Endothelial cell (in vitro differentiated cells): ENCODE measurements at places on chromosomes 2 and 18.

DNA sequence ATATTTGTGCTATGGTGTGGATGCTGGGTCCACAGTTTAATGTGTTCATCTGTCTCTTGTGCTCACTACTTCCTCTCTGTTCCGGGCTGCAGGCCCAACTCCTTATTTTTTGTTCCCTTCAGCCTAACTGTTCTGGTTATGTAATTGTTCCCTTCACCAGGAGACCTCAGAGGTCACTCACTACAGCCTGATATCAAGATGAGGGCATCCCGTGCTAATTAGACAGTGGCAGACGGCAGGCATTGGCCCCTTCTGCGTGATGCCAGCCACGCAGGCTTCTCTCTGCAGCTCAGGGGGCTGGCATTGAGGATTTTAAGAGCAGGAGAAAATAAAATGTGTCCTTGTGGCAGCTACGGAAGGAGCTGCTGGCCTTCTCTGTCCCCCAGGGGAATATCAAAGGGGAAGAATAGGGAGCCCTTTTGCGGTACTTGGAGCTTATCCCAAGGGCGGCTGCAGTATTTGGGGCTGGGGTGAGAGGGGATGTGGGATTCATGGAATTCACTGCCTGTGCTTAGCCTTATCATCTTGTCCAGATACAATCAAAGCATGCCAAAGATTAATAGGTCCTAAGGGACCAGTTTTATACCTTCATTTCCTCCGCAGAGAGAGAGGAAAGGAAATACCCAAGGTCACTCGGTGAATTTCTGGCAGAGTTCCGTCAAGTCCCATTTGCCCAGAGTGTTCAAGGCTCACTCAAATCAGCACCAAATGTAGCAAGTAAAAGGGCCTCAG, 53.3 kb upstream of the TRIB2 start:
- no peak overlapping the region for H3K27ac ChIP-seq
- no peak overlapping the region for H3K4me3 ChIP-seq
- H3K36me3 ChIP-seq = no peaks in the 10 kb centered on the region
- H3K4me1 ChIP-seq = peaks cover 4% of the 10 kb centered on the region

- H3K27me3 ChIP-seq = no peaks in the 10 kb centered on the region
- no peak overlapping the region for H3K4me3 ChIP-seq
- H3K4me1 ChIP-seq = no peaks in the 10 kb centered on the region
Observed at GRCh38 chr2:209236377-209236776, 187.5 kb upstream of the MAP2 start.

- no peaks in the 10 kb centered on the region for H3K4me1 ChIP-seq
- no peak overlapping the region for H3K27ac ChIP-seq
- no peaks in the 10 kb centered on the region for H3K27me3 ChIP-seq
- H3K4me3 ChIP-seq = no peak overlapping the region
- DNase-seq = no peak
- H3K36me3 ChIP-seq = no peaks in the 10 kb centered on the region
Observed at GRCh38 chr18:33536904-33537303, 41.1 kb upstream of the ASXL3 start.

GRCh38 chr2:175935289-175936181, 66.5 kb downstream of the LNPK start:
- H3K27me3 ChIP-seq = no peaks in the 10 kb centered on the region
- no peak overlapping the region for H3K27ac ChIP-seq
- no peaks in the 10 kb centered on the region for H3K36me3 ChIP-seq
- H3K4me3 ChIP-seq = no peak overlapping the region

GRCh38 chr2:240997141-240997855, 1.1 kb upstream of the SNED1 start:
- no peak for DNase-seq
- H3K27me3 ChIP-seq = peaks cover 20% of the 10 kb centered on the region

DNA sequence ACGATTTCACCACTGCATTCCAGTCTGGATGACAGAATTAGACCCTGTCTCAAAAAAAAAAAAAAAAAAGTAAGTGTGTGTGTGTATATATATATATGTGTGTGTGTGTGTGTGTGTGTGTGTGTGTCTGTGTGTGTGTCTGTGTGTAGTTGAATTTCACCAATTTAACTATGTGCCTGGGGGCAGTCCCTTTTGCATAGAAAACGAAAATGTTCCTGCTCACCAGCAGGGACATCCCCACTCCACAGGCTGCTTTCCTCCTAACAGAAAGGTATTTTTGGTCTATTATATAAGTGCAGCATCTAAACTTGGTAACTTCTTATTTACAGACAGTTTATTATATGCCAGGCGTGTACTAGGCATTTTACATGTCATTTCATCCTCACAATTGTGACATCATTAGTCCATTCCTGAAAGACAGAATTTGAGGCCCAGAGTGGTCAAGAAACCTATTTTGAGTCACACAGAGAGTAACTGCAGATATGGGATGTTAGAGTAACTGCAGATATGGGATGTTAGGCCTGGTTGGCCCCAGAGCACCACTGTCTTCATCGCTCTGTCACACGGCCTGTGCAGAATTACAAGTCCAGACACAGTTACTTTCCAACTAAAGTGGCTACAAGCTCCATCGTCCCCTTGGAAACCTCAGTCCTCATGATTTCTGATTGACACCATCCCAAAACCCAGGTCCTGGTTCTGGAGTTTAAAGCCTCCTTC, 9.3 kb upstream of the TTL start:
- peaks cover 1% of the 10 kb centered on the region for H3K27me3 ChIP-seq
- H3K36me3 ChIP-seq = no peaks in the 10 kb centered on the region
- DNase-seq = no peak
- no peaks in the 10 kb centered on the region for H3K4me1 ChIP-seq
